ENCODE measurements at places on chromosomes 7 and 10. TPM values are rescaled to one million over a fixed set of nuclear protein-coding genes. Genes with fewer than 3 reads are reported as not detected.

DNA sequence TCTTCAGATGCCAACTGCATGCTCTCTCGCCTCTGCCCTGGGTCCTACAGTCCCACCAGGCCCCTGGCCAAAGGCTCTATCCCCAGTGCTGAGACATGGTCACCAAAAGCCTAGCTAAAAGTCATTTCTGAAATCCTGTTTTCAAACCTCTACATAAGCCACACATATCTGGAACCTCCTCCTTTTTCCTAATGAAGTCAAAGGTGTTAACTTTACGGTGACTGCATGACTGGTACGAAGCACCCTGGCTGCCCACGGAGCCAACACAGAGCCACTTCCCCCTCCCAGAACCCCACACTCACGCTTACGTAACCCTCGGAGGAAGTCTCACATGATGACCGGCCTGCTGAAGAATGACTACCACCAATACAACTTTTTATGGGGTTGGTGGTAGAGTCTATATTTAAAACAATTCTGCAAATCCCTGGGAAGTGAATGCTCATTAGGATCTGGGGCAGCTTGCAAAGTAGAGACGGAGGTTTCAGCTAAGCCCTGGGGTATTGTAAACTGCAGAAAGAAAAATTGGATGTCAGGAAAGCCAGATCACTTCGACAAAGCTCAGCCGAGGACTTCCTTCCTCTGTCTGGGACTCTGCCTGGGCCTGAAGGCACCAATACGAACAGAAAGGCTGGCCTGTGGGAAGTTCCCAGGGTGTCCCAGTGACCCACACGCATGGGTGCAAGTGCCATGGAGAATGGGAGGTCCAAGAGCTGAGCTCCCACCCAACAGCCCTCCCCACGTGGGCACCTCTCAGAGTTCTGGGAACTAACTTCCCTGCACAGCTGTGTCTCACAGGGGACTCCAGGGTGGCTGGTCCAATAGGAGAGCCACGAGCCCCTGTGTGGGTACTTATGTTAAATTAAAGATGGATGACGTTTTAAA, 50.7 kb downstream of the PDGFA start:
- no peak for DNase-seq

- DNase-seq, result no peak
Measured at GRCh38 chr7:47905076-47905920, 43.0 kb downstream of the PKD1L1 start.

GRCh38 chr7:99001482-99002147, 123.3 kb downstream of the TRRAP start:
- no peak for DNase-seq

The PKD2L1 gene
- polyA plus RNA-seq, result 0.30 TPM

DNA sequence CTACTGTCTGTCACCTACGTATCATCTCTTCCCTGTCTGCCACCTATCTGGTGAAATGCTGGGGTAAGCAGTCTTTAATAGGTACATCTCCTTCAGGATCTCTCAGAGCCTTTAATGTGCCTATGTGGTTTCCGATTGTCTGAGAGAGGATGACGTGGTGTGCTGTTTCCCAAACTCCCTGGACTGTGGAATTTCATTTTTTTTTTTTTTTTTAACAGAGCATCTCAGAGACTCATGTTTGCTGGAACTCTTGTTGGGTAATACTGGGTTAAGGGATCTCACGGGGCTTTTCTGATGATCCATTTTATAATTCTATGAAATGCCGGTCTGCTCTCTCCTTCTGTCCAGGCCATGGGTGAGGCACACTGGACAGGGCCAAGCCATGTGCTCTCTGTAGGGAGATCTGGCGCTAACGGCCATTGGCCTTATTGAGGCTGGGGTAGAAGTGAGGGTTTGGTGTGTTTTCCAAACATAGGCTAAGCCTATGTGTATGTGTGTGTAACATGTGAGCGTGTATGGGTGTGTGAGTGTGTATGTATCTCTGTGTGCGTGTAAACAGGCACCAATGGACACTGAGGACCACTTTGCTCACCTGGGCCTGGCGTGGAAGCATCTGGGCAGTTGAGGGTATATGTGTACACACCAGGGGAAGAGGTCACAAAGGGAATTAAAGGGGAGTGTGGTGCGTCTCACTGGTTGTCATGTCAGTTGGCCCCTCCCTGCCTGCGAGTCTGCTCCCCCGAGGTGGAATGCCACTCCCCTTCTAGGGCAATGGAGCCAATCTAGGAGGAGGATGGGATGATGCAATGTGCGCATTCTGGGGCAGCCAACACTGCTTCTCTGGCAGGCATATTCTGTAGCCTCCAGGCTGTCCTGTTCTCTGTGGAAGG, 7.8 kb downstream of the ADRA2A start:
- DNase-seq, result no peak

GRCh38 chr7:18174996-18175395, 147.3 kb upstream of the PRPS1L1 start:
- no peak for DNase-seq

DNA sequence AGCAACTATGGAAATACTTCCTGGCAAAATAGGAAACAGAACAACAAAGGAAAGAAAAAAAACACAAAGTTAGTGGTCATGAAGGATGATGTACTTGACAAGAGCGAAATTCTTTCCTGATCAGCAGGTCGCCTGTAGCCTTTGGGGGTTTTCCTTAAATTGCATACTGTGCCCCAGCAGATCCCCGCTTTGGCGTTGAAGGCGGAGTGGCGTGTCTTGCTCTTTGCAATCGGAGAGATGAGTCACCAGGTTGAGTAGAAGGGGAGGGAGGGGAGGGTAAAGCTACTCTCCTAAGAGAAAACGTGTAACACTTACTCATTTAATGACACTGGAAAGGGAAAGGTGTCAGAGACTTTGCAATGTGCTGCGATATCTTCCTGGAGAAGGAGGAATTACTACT, 587.2 kb downstream of the SORCS1 start:
- no peak for DNase-seq

GRCh38 chr10:53846809-53847208, 954.2 kb downstream of the PCDH15 start:
- DNase-seq, result no peak

DNA sequence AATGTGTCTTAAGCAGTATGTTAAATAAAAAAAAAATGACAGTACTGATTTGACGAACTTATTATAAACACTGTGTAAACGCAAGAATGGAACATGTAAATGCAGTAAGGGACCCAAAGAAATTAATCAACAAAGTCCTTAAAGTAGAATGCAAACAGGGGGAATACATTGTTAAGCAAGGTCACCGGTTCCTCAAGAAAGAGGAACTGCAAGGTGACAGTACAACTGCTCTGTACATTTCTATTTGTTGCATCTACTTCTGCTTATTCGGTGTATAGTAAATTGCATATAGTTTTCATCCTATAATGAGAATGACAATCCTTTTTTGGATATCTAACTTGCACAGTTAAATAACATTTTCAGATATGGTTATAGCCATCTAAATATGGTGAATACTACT, 387.0 kb upstream of the SEMA3D start:
- DNase-seq, result no peak

DNA sequence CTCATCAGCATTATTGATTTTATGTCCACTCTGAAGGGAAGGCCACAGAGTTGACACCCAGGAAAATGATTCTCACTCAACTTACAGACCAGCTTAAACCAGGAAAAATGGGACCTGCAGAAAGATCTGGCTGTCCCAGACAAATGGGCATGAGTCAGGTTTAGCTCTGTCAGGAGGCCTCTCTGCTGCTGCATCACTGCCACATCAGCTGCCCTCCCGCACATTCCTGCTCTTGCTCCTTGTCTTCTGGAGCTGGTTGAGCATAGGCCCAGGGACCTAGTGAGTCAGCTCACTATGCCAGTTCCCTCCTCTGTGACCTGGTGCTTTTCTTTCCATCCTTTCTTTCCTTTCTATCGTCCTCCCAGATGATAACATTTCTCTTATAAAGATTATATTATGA, 18.8 kb upstream of the SMNDC1 start:
- DNase-seq, result no peak

DNA sequence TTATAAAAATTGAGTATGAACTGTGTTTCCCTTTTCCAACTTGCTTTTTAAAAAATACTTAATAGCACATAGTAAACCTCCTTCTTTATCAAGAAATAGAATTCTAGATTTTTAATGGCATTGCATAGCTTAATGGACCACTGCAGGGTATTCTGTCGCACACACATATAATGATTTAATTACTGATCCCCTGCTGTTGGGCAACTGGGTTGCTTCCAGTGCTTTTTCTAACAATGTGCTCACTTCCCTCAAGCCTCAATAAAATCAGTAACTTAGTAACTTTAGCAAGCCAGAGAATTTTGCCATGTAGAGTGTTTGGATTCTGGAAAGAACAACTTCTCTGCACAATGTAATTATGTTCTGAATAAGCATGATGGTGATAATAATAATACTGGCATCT, 49.1 kb upstream of the PDLIM1 start:
- no peak for DNase-seq

DNA sequence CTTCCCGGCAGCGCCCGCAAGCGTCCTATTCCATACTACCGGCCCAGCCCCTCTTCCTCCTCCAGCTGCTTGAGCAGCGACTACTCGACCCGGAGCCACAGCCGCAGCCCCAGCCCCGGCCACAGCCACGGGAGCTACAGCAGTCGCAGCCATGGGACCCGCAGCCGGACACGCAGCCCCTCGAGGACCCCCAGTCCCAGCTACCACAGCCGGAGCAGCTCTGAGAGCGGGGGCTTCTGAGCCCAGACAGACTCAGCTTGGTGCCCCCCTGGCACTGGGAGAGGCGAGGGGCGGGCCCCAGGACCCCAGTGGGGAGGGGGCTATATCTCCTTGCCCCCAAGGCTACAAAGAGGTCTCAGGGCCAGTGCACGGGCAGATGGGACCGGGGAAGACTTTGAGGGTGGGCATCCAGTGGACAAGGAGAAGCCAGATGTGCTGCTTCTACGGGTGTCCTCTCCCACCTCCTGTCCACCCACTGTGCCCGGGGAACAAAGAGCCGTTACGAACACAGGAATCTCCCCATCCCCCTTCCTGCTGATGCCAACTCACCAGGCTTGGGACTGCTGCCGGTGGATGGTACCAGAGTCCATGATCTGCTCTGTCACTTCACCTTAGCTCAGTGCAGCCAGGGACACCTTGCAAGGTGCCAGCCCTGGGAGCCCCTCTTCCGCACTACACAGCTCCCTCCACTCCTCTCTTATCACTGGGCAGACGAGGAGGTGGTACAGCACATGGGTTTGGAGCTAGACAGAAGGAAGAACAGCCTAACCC, 16.7 kb upstream of the HSPB1 start:
- DNase-seq, result no peak

The JCAD gene
- polyA plus RNA-seq, result 31.6 TPM

The SDK1 gene
- 6.8 TPM for polyA plus RNA-seq

Data from right renal pelvis (tissue), 4 donors.